ENCODE measurements at places on chromosomes 5 and 9. TPM values are rescaled to one million over a fixed set of nuclear protein-coding genes. Genes with fewer than 3 reads are reported as not detected.

The CD14 gene
- total RNA-seq, result 127 TPM

The CDH18 gene
- not detected for total RNA-seq

The PCDHB3 gene
- total RNA-seq, result 1.9 TPM

DNA sequence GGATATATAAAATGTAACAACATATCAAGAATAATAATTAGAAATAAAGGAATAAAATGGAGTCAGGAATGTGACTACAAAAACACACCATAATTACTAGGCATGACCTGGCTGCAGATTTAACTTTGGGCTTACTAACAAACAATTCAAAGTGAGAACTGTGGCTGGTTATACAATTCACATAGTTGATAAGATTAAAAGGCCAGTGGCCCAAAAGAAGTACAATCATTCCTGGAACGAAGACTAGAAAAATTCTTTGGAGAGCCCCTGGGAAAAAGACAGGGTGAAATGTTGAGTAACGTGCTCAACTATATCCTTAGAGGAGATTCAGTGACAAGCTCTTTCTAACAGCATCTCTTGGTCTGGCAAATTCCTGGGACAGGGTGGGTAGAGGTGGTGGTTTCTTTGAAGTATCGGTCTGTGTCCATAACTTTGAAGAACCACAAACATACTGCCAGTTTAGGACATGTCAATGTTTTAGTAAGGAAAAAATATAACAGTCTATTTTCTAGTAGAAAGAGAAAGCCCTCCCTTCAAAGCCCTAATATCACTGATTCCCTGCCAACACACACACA, 75.0 kb upstream of the IL6ST start:
- no peak overlapping the region for H3K4me3 ChIP-seq
- peaks cover 20% of the 10 kb centered on the region for H3K4me1 ChIP-seq
- no peaks in the 10 kb centered on the region for H3K27me3 ChIP-seq
- H3K27ac ChIP-seq, result no peak overlapping the region

DNA sequence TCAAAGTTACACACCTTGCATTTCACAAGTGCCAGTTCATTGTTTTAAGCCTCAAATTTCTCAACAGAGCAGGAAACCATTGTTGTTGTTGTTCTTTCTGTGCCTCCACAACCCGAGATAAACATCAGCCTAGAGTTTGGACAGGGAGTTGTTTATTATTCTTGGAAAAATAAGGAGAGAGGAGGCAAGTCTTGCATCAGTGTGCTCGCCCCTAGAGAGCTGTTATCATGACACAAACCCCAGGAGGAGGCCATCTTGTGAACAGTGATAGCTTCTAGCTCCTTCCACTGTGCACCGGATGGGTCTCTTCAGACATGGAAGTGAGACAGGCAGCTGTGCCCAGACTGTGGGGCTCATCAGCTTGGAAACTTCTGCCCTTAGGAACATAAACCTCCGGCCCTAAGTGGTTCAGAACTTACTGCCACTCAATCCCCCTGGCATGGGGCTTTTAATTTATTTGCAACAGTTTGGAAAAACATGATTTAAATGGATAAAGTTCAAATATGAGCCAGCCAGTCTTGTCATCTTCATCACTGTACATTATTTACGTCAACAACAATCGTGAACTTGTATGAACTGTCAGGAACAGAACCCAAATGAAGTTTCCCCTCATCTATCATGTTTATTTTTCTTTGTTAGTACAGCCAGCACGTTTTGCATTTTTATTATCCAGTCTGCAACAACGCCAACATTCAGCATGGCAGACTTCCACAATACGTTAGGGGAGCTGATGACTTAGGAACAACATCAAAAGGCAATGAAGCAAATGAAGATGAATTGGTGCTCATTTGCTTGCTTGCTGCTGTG, 181.7 kb upstream of the S1PR3 start:
- H3K27ac ChIP-seq, result no peak overlapping the region
- no peaks in the 10 kb centered on the region for H3K36me3 ChIP-seq
- no peaks in the 10 kb centered on the region for H3K4me1 ChIP-seq
- H3K27me3 ChIP-seq, result no peaks in the 10 kb centered on the region
- H3K4me3 ChIP-seq, result no peak overlapping the region
- DNase-seq, result no peak

DNA sequence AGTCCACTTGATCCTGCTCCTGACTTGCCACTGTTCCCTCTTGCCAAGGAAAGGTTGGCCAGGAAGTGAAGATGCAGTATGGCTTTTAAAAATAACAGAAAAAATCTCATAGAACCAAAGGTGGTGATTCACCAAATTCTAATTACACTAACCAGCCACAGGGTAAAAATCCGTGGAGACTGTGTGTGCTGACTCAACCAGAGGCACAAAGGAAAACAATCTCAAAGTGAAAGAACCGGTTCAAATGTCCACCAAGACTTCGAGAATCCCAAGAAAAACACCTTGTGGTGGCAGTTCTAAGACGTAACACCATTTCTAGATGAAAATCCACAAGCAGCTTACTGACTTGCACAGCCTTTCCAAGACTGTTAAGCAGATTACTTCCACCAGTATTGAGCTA, 279.1 kb downstream of the TLE1 start:
- no peak overlapping the region for H3K4me3 ChIP-seq
- no peak overlapping the region for H3K27ac ChIP-seq
- DNase-seq, result no peak
- no peaks in the 10 kb centered on the region for H3K36me3 ChIP-seq
- no peaks in the 10 kb centered on the region for H3K4me1 ChIP-seq

DNA sequence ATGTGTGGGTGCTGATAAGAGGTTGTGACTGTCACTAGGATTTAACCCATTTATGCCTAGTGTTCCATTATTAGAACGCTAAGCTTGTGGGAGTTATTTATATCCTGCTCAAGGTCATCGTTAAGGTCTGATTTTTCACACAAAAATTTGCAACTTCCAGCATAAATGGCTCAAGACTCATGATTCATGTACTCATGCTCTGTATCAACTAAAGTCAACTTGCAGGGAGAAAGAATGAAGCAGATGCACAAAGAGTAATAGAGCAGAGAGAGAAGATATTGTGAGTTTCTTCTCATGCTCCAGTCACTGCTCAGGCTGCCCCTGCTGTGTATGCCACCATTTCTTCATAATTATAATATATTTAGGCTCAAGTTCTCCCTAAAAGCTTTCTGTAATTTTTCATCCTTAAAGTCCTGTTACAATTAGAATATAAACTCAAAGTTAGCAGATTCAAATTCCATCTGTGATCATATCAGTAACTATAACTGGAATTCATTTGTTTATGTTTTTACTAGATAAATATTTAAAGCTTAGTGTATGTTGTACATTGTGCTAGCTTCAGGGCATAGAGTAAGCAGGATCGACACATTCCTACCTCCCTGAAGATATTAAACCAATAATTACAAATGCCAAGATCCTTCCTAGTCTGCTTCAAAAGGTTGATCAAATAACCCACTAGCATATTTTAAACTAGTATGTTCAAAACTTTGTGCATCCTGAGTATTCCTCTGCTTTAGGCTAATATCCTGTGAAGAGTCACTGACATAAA, 136.7 kb downstream of the NUDT12 start:
- no peaks in the 10 kb centered on the region for H3K27me3 ChIP-seq
- no peaks in the 10 kb centered on the region for H3K4me1 ChIP-seq
- H3K36me3 ChIP-seq, result no peaks in the 10 kb centered on the region
- no peak overlapping the region for H3K4me3 ChIP-seq

- DNase-seq, result no peak
- peaks cover 20% of the 10 kb centered on the region for H3K4me1 ChIP-seq
- no peaks in the 10 kb centered on the region for H3K36me3 ChIP-seq
- H3K27me3 ChIP-seq, result no peaks in the 10 kb centered on the region
- H3K4me3 ChIP-seq, result peak overlapping the region; percentile 19
Observed at GRCh38 chr9:121700832-121701419, 49.5 kb downstream of the DAB2IP start.

- DNase-seq, result no peak
- peaks cover 4% of the 10 kb centered on the region for H3K36me3 ChIP-seq
- no peaks in the 10 kb centered on the region for H3K4me1 ChIP-seq
- no peak overlapping the region for H3K27ac ChIP-seq
- no peak overlapping the region for H3K4me3 ChIP-seq
- no peaks in the 10 kb centered on the region for H3K27me3 ChIP-seq
Observed at GRCh38 chr5:119468286-119468685, 16.0 kb downstream of the HSD17B4 start.

DNA sequence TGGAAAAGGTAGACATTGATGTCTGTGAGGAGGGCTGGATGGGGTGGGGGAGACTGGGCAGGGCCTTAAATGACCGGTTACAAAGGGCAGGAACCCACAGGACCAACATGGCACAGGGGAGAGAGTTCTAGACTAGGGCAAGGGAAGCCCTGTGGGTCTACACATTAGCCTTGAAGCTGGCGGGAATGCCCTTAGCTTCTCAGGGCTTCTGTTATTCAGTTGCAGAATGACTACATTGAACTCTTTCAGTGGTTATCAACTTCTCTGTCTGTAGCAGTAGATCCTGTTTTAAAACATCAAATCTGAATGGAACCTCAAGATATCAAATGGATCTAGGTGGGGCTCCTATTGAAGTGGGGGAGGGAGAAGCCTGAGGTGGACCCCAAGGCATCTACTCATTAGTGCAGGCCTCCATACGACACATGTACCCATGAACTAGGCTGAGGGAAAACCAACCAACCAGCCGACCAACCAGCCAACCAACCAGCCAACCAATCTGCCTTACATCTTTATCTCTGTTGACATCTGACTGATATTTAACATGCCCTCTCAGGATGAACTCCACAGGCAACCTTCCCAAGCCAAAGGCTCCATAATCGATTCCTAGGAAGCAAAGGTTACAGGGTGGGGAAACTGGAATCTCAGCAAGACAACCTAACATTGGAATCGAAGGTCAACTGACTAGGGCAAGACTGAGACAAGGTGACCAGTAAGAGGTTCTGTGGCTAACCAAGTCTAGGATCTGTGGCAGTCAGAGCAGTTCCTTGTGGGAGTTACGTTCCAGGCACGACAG, 48.3 kb downstream of the DAP start:
- H3K36me3 ChIP-seq, result peaks cover 4% of the 10 kb centered on the region
- no peaks in the 10 kb centered on the region for H3K4me1 ChIP-seq
- no peaks in the 10 kb centered on the region for H3K27me3 ChIP-seq
- DNase-seq, result no peak

DNA sequence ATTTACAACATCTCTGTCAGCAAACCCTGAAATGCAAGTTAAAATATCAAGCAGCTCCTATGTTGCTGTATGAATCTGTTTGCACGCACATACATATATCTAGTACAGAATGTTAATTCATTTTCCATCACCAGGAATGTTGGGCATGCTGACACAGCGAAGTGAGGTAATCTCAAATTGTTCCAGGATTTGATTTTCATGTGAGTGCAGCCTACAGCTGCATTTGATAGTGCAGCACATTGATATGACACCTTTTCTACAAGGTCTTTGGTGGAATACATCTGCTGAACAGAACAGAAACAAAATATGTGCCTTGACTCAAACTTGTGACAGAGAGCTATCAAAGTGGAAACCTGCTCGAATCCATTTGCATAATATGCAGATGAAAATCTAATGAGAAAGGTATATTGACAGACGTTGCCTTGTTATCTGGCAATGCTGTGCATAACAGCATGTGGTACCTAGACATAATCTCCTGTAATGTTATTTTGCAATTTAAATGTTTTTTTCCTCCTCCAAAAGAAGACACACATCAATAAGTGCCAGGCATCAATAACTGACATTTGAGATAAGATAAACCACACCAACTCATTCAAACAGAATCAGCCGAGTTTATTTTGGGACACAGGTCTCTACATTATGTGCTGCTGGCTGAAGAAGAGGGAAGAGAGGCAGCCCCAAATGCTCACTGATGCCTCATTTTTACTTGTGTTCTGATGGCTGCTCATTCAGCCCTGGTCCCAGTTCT, 512.2 kb downstream of the ZNF608 start:
- H3K4me3 ChIP-seq, result no peak overlapping the region
- no peak for DNase-seq
- no peaks in the 10 kb centered on the region for H3K36me3 ChIP-seq
- H3K4me1 ChIP-seq, result no peaks in the 10 kb centered on the region
- H3K27ac ChIP-seq, result no peak overlapping the region
